ENCODE measurements at places on chromosomes 4 and X.

DNA sequence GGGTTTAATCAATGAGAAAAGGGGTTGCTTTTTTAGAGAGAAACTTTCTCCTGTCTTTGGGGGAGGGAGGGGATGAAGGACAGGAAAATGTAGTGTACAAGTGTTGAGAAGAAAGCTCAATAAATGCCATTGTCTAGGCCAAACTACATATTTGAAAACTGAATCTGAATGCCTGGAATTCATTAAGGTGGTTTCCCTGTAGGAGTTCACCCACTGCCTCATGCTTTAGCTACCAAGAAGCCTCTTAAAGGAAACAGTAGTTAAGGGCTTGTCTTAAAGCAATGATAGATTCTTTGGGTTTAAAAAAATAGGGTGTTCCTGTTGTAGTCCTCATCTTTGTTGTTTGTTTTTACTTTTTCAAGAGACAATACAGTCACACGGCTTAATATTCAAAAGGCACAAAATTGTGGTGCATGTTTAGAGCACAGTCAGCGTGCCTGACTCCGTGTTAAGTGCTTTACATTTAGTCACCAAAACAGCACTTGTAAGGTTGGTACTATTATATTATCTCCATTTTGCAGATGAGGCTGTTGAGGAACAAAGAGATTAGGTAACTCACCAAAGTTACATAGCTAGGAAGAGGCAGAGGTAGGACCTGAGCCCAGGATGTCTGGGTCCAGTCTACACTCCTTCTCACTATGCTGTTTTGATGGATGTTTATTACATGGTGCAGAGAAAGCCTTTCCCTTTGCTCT, 46.0 kb downstream of the FNIP2 start:
- no peak for DNase-seq

GRCh38 chr4:15186149-15186548, 183.9 kb downstream of the CPEB2 start:
- no peak for DNase-seq

DNA sequence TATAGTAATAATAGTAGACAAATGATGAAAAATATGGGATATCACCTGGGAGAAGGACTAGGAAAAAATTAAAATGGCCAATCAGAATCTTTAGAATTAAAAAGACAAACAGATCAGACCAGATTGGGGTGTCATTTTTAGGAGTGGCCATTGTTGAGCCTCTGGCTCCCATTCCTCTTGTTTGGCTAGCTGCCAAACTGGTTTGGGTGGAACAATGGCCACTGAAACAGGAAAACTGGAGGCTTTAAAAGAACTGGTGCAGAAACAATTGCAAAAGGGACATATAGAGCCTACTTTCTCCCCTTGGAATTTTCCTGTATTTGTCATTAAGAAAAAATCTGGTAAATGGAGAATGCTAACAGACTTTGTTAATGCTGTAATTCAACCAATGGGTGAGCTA, 294.8 kb upstream of the DKK2 start:
- DNase-seq, result no peak

- DNase-seq, result no peak
Measured at GRCh38 chr4:169802873-169803272, 45.1 kb upstream of the HPF1 start.

DNA sequence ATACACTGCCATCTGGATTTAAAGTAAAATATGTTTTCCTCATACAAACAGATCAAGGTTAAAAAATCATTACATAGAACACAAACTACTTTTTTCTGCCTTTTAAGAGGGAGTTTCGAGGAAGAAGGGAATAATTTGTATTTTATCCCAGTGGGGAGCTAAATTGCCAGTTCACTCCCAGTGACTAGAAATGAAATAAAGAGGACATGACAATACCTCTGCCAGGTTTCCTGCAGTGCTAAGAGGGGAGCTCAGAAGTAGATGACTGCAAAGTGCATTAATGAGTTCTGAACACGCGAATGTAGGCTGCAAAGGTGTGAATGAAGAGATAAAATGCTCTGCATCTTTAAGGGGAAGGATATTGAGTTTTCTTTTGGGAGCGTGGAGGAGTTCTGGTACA, 69.7 kb downstream of the SRPX start:
- DNase-seq, result no peak

Data from CD4-positive, alpha-beta T cell treated with Interleukin-10 for 1 hour (primary cell).